Activated T-helper 2 cell treated with anti-CD3 and anti-CD28 coated beads, Interferon-gamma antibody, Interleukin-2, Interleukin-4, amounts not matched to agents 10 μg/mL and 5 μg/mL and 100 μg/mL, durations not matched to agents 14 hours and 24 hours and 36 hours (primary cell): ENCODE measurements at places on chromosomes 5 and 9.

DNA sequence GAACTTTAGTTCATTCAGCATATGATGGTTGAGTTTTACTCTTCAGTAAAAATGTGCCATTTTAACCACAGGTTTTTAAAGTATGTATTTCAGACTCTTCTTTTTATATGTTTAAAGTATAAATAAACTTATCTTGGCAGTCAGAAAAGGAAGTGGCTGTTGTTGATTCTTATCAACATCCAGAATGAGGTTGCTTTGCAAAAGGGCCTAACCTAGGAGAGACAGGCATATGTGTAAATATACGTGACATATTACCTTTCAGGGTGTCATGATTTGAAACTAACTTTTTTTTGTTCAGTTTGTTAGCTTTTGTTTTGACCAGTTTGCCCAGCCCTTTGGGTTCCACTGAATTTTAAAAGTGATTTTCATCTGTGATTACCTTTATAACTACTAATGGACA lies 7.4 kb downstream of the SMARCA2 start:
- DNase-seq: no peak

DNA sequence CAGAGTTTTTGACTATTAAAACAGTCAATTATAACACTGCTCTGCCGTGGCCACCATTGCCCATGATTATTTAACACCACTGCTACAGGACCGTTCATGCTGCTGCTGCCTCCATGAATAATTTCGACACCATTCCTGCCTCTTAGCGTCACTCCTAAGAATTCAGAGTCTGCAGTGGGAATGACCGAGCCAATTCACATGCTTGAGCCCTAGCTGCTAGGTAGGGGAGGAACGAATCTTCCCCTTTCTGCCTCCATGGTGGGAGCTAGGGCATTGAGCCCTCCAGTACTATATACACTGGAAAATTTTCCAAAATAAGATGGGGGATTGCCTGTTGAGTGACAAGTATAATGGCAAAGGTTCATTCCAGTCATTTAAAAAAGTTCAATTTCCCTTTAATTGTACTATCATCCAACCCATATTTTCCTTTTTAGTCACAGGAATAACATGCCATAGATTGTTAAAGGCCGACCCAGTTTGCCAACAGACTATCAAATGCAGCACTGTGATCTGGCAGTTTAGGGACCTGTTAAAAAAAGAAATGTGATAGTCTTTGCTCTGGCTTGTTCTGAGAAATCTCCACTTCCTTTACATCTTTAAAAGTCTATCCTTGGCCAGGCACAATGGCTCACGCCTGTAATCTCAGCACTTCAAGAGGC lies 13.5 kb upstream of the B4GALT1 start:
- no peak for DNase-seq

DNA sequence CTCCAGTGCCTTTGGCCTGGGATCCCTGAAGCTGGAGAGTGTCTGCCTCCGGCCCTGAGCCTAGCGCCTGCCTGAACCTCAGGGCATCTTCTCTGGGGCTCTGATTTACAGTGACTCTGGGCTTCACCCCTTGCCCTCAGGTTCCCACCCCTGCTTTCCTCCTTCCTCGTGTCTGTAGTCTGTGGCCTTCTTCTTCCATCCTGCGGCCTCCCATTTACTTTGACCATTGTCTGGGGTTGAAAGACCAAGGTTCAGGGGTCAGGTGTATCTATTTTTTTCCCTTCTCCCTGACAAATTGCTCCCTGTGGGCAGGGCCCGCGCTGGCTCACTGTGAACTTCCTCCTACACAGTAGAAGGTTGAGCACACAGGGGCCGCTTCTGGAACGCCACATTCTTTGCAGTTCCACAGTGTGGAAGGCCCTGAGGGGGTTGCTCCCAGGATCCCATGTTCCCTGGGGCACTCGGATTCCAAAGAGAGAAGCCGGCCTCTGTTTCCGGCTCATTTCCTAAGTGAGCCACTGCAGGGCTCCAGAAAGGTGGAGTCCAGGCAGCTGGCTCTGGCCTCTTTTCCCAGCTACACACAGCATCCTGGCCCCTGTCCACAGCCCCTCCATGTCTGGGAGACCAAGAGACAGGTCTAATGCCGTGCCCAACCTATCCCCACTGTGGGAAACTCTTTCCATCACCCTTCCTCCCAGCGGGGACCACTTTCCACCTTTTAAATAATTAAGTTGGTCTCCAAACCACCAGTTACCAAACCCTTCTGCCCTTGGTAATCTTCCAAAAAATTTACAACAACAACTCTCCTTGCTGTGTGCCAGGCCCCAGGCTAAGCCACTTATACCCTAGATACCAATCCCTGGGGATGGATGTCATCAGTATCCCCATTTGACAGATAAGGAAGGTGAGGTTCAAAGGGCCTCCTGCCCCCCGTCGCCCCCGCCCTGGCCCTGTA lies 140.3 kb upstream of the IER5L start:
- DNase-seq: no peak

- DNase-seq: no peak
Observed at GRCh38 chr9:89168901-89169813, 9.5 kb downstream of the SHC3 start.

DNA sequence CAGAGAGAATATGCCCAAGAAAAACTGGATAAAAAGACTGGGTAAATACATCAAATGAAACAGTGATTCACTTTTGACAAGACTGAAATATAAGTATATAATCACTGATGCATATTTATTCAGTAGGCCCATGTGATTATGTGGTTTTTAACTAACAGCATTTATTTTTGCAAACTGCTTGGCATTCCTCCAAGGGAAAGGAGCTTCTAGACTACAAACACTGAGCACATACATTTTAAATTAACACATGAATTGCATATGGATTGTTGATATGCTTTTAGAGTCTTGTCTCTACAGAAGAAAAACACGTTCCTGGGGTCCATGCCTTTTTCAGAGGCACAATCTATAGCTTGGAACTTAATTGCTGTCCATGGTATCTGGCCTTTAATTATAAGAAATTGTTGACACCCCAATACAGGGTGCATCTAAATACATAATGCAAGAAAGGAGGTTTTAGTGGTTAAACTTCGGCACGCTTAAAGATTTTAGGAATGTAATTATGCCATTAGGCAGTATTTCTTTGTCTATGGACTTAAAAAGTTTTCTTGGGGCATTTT lies 6.9 kb upstream of the MEIKIN start:
- no peak for DNase-seq

DNA sequence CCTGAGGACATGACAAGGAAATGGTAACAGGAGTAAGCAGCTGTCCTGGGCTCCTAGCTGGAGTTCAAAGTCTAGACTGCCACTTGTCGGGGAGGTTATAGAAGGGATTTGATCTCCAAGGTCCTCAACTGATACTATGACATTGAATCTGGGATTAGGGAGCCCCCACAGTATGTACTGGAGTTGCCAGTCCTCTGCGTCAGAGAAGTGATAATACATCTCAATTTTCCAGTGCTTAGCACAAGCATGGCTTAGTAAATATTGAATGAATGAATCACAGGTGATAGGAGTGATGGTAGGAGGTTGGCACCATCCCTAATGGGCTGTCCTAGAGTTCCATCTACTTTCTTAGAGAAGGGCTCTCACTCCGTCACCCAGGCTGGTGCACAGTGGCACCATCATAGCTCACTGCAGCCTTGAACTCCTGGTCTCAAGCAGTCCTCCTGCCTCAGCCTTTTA lies 6.2 kb upstream of the TPM2 start:
- no peak for DNase-seq
